ENCODE measurements at places on chromosomes 12 and 14. TPM values are rescaled to one million over a fixed set of nuclear protein-coding genes. Genes with fewer than 3 reads are reported as not detected.

The NCKAP5L gene
- 30.3 TPM for total RNA-seq

The MEG3 gene
- total RNA-seq, result 9.4 TPM

The TAS2R42 gene
- total RNA-seq, result not detected

The PTPN21 gene
- total RNA-seq, result 24.7 TPM

The A2ML1 gene
- 1.2 TPM for total RNA-seq

The GSG1 gene
- not detected for total RNA-seq

The ETFBKMT gene
- 5.1 TPM for total RNA-seq

The MIPOL1 gene
- total RNA-seq, result 9.3 TPM

The TAS2R7 gene
- total RNA-seq, result not detected

The SDS gene
- 13.6 TPM for total RNA-seq

The ASB2 gene
- total RNA-seq, result 107 TPM

The CACNA1C gene
- total RNA-seq, result 50.3 TPM

The MUCL1 gene
- total RNA-seq, result not detected

The JPH4 gene
- total RNA-seq, result 0.83 TPM

The PPP4R4 gene
- total RNA-seq, result 0.83 TPM

The CD69 gene
- total RNA-seq, result 2.9 TPM

The TGM1 gene
- total RNA-seq, result 0.52 TPM

The ETFRF1 gene
- total RNA-seq, result 61.9 TPM

The FGF23 gene
- not detected for total RNA-seq

Measured in esophagus muscularis mucosa (tissue), 4 donors.